ENCODE measurements at places on chromosomes 3 and 15.

GRCh38 chr3:23640471-23641146, 165.1 kb upstream of the UBE2E1 start:
- no peak for DNase-seq

DNA sequence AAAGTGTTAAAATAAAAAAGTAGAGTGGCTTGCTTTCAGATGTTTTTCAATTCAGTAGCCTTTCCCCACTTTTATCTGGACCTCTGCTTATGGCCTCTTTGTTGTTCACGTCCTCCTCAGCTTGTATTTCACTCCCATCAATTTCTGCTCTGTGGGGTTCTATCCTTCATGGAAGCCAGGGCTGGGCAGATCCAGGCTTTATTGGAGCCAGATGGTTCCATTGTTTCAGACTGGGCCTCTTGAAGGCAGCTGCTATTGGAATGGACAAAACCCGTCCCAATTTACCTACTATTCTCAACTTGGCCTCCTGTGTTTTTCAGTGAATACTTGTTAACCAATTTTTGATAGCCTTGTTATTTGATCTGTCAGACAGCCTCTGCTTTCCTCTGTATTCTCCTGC, 10.9 kb upstream of the AADACL2 start:
- DNase-seq: no peak

GRCh38 chr3:186004671-186005070, 66.9 kb upstream of the TRA2B start:
- DNase-seq: no peak

DNA sequence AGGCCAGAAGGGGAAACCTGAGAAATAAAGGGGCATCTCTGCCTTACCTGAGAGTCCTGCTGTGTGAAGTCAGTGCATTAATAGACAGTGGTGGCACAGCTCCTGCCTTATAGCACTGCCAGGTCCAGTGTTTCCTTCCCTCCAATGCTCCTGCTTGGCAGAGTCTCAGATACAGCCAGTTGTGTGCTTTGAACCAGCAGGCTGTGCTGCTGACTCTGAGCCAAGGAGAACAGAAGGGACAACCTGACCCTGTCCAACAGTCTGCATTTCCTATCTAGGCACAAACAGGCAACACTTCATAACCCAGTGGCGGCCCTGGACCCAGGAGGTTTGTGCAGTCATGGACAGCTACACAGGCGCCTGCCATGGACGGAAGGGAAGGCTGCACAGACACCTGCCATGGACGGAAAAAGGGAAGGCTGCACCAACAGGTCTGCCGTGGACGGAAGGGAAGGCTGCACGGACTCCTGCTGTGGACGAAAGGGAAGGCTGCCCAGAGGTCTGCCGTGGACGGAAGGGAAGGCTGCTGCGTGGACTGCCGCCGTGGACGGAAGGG, 33.9 kb upstream of the PLXNA1 start:
- DNase-seq: no peak

DNA sequence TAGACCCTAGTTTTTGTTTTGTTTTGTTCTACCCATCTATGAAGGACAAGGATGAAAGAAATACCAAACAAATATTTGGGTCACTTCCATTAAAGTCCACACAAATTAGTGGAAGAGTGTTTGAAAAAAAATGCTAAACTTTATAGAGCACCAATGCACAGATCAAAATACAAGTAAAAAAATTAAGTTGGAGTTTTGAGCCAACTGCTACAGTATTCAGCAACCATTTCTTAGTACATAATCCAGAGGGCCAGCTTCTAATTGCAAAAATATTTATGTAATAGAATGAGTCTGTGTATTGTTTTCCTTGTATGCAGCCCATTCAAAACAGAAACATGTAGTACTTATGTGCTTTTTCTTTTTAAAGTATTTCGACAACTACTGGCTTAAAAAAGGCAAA, 121.1 kb downstream of the CBLB start:
- DNase-seq: no peak

DNA sequence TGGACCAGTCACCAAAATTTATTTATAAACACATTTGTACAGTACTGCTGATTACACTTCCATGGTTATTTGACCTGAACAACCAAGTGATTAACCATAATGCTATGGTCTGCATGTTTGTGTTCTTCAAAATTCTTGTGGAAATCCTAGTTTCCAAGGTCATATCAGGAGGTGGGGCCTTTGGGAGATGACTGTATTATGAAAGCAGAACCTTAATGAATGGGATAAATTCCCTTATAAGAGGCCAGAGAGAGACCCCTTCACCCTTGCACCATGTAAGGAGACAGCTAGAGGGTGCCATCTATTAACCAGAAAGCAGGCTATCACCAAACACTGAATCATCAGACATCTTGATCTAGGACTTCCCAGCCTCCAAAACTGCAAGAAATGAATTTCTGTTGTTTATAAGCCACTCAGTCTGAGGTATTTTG, 1.9 kb downstream of the SCAPER start:
- peak; percentile 31 for DNase-seq

GRCh38 chr15:74901612-74902063, 5.0 kb downstream of the FAM219B start:
- DNase-seq: peak; percentile 77

DNA sequence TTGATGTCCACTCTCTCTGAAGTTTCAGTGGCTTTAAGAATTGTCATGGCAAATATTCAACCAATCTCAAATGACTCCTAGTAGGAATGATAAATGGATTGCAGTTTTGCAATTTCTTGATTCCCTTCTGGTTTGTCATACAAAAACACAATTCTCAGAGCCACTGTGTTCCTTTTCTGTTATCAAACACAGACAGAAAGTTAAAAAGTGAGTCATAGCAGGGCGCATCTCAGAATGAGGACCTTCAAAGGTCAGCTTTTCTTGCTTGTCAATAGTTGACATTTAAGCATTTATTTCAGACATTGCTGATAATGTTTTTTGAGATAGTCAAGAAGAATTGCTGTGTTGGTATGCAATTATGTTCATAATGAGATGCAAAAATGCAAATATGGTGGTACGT, 405.9 kb downstream of the NR2F2 start:
- DNase-seq: no peak
